ENCODE measurements at places on chromosomes 16 and 17.
A peak's percentile ranks its signal among the peaks of the same experiment; 100 is the strongest.

- DNase-seq, result peak; percentile 76
Observed at GRCh38 chr16:75317101-75317522, 65.7 kb upstream of the BCAR1 start.

DNA sequence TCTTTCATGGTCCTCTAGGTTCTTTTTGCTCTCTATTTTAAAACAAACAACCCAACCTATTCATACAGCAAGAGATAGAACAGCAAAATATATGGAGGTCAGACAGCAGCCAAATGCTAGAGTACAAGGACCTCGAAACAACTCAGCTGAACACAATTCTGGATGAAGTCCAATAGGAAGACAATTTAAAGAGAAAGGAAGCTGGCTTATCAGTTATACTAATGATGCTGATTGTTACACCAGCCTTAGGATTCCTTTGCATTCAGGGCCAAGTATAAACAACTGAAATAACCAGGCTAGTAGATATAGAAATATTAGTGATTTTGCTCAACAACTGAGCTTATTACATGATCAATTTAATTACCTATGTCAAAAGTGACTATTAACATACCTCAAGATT, 2.5 kb downstream of the SSH2 start:
- DNase-seq, result no peak

GRCh38 chr16:2515180-2515851, 1.6 kb downstream of the ATP6V0C start:
- DNase-seq, result peak; percentile 72

DNA sequence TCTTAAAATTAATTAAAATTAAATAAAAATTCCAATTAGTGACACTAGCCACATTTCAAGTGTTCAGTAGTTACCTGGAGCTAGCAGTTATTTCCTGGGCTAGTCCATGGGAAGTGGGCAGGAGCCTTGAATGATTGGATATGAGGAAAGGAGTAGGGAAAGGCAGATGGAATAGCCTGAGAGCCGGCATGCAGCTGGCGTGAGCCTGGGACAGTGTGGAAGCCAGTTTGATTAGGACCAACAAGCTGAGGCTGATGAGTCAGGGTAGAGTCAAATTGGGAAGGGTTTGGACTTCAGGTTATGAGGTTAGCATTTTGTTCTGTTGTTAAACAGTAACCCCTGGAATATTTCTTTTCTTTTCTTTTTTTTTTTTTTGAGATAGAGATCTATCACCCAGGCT, 15.3 kb upstream of the GNA13 start:
- DNase-seq, result no peak

GRCh38 chr16:59060207-59060606, 326.1 kb upstream of the GOT2 start:
- no peak for DNase-seq

GRCh38 chr17:50087912-50088405, 7.2 kb upstream of the PDK2 start:
- DNase-seq, result peak; percentile 15

GRCh38 chr16:64866021-64866420, 255.8 kb downstream of the CDH11 start:
- DNase-seq, result no peak

DNA sequence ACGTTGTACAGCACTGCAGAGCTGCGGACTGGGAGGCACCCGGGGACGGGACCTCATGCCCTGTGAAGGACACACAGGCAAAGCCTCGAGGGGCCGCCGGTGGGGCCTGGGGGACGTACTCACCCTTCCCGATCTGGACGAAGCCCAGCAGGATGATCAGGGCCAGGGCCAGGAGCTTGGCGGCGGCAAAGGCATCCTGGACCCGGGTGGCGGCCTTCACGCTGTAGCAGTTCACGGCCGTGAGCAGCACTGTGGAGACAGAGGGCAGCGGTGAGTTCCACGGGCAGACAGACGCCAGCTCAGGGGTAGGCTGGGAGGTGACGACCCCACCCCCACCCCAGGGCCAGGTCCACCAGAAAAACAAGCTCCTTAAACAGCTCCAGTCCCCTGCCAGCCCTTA, 17.7 kb downstream of the SLC7A5 start:
- DNase-seq, result no peak

- DNase-seq, result no peak
Observed at GRCh38 chr17:65438173-65438572, 123.3 kb downstream of the AXIN2 start.

GRCh38 chr16:4693296-4693955, at the start of gene NUDT16L1:
NUDT16L1 (plus strand) TSS chr16:4693562; CDS start chr16:4693727, 165 bp downstream.
- DNase-seq, result peak; percentile 98

GRCh38 chr17:40956401-40957254, 10.1 kb downstream of the KRT39 start:
- no peak for DNase-seq

DNA sequence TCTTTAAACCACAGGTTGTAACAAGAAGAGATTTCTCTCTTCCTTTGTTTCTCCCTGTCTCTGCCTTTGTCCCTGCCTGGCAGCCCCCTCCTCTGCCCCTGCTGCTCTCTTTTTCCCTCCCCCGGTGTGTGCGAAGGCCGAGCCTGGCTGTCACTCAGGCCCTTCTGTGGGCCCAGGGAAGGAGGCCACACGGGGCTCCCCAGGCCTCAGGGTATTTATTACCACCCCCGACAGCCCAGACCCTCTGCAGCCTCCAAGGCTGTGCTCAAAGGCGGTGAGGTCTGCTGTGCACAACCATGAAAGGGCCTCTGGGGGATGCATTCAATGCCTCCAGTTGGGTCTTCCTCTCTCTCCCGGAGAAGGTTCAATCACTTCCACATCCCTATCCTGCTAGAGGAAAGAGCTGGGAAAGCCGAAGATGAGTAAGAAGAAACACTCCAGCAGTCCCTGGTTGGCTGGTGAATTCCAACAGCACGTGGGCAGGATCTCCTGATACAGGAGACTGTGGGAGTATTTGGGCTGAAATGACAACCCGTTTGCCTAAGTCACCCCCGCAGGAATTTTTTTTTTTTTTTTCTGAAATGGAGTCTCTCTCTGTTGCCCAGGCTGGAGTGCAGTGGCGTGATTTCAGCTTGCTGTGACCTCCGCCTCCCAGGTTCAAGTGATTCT, 34.2 kb downstream of the ZNF423 start:
- no peak for DNase-seq

GRCh38 chr17:2346475-2346874, 9.2 kb downstream of the SGSM2 start:
- DNase-seq, result peak; percentile 79

GRCh38 chr17:35766903-35767510, 6.3 kb downstream of the C17orf50 start:
- DNase-seq, result peak; percentile 59

GRCh38 chr17:42322382-42323267, 34.3 kb downstream of the STAT5A start:
- DNase-seq, result peak; percentile 97

- DNase-seq, result no peak
Observed at GRCh38 chr17:74523308-74523707, 8.0 kb downstream of the CD300LB start.

DNA sequence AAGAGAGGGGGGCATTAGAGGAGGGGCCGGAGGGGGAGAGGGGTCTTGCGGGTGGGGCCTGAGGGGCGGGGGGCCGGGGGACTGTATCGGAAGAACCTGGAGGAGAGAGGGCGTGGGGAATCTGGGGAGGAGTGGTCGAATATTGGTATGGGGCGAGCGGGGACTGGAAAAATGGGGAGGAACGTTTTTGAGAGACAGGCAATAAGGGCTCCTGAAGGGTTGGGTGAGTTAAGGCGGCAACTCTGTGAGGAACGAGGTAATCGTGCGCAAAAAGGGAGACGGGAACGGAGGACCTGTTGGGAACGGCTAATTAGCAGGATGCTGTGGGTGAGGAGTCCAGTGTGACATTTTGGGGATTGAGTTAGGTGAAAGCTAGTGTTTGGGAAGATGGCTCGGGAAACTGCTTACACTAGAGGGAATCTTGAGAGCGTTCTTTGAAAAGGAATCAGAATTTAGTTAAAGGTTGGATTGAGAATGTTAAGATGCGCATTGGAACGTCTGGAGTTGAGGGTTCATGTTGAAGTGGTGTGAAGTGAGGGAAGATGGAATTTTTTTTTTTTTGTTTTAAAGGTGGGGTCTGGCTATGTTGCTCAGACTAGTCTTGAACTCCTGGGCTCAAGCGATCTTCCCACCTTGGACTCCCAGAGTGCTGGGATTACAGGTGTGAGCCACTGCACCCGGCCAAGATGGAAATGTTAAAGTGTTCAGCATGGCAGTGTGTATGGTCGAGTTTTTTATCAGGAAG, 662 bp downstream of the WIPF2 start:
- DNase-seq, result peak; percentile 88

GRCh38 chr16:381789-382717, at the start of gene PGAP6:
PGAP6 (minus strand) TSS chr16:381978; CDS start chr16:381821, 157 bp downstream.
- DNase-seq, result peak; percentile 88

GRCh38 chr16:69270395-69270794, 40.8 kb upstream of the VPS4A start:
- no peak for DNase-seq

GRCh38 chr16:3695610-3696369, 21.5 kb downstream of the TRAP1 start:
- peak; percentile 63 for DNase-seq

- peak; percentile 38 for DNase-seq
Observed at GRCh38 chr17:27554152-27554551, 76.8 kb upstream of the LGALS9 start.

DNA sequence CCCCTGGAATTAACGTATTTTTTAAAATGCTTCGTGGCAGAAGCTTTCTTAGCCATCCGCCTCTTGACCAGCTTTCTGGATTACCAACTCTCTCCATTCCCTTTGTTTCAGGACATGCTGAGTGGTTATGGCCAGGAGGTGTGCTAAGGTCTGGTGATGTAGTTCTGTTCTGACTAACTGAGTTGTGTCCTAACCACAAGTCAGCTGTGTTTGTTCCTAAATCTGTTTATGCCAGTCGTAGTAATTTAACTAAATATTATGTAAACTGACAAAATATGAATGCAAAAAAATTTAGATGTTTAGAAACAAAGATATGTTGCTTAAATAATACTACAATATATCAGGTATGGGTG, 61.6 kb downstream of the MRTFB start:
- DNase-seq, result no peak

- DNase-seq, result no peak
Observed at GRCh38 chr16:66735891-66736290, 15.5 kb downstream of the DYNC1LI2 start.

DNA sequence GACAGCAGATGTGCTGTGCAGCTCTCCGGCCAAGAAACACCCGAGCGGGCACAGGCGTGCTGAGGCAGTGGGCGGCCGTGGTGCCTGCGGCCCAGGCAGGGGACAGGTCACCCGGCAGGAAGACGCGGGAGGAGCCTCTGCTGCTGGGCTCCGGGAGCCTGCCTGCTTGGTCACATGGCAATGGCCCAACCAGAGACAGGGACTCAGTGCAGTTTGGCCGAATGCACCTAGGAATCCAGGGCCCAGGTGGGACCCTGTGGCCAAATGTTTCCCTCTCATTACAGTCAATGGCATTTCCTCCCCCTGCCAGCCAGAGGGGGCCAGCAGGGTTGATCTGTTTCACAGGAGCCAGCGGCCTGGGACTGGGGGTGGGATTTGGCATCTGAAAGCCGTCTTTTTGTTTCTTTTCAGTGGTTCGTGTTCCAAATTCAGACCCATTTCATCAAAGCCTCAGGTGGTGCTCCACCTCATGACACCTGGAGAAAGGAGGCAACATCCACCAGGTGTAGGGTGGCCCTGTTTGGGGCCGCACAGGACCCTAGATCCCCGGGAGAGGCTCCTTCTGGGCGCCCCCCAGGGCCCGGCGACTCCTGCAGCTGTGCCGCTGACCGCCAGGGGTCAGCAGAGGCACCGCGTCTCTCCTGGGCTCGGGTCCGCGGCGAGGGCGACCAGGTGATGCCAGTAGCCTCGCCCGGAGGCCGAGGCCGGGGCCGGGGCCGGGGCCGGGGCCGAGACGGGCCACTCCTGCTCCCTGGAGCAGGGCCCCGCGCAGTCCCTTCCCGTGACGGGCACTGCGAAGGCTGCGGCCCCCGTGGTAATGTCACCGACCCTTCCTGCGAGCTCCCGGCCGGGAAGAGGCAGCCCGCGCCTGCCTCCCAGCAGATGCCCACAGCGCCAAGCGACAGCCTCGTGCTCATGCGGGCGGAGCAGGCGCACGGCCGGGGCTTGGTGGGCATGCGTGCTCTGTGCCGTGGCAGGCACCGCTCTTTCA, 118.5 kb downstream of the C16orf78 start:
- DNase-seq, result peak; percentile 80

- DNase-seq, result peak; percentile 28
Observed at GRCh38 chr17:29384901-29385300, 5.3 kb upstream of the TAOK1 start.

DNA sequence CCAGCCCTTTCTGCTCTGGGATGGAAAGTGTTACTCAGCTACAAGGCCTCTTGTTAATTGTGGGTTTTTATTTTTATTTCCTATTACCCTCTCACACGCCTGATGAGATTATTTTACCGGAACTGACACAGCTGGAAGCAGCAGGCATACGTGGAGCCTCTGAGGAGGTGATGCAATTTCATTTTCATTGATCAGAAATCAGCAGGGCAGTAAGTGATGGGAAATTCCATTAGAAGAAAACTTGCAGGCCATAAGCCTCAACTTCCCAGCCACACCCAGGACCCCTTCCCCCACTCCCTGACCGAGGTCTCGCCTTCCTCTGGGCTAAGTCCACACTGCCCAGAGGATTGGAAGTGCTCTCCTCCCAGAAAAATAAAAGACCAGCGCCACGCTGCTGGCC, 69.7 kb downstream of the ZFHX3 start:
- no peak for DNase-seq

DNA sequence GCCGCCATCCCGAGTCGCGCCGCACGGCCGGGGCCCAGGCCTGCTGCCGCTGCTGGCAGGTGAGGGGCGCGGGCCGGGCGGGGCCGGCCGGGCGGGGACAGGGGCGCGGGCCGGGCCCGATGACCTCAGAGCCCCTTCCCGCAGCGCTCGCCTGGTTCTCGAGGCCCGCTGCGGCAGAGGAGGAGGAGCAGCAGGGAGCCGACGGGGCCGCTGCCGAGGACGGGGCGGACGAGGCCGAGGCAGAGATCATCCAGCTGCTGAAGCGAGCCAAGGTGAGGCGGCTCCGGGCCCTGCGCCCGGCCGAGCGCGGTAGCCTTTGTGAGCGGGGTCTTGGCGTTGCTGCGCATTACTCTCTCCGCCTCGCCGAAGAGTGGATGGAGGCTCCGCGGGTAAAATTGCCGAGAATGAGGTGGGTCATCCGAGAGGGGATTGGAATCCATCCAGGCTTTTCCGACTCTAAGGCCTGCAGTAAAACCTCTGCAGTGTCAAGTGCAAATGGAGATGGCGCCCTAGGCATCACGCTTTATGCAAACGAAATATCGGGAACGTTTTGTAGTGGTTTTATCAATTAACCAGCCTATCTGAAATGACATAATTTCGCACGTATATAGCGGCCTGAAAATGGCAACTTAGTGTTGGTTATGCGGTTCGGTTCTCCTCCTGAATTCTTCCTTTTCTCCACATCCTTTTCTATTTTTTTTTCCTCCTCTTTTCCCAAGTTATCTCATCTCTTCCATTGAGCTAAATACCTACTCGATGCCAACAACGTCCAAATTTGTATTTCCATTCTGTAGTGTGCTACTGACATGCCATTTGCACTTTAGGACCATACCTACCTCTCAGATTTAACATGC, 577 bp downstream of the TTC19 start:
- peak; percentile 86 for DNase-seq

GRCh38 chr17:13862346-13862745, 207.0 kb upstream of the COX10 start:
- DNase-seq, result no peak

GRCh38 chr17:13541032-13541480, 60.7 kb downstream of the HS3ST3A1 start:
- peak; percentile 41 for DNase-seq
